ENCODE measurements at places on chromosomes 12 and 14. TPM values are rescaled to one million over a fixed set of nuclear protein-coding genes. Genes with fewer than 3 reads are reported as not detected.

- DNase-seq, result peak; percentile 48
Measured at GRCh38 chr12:51269174-51270066, 795 bp downstream of the SMAGP start.

- DNase-seq, result no peak
Measured at GRCh38 chr12:79424109-79424721, 266.5 kb downstream of the PAWR start.

DNA sequence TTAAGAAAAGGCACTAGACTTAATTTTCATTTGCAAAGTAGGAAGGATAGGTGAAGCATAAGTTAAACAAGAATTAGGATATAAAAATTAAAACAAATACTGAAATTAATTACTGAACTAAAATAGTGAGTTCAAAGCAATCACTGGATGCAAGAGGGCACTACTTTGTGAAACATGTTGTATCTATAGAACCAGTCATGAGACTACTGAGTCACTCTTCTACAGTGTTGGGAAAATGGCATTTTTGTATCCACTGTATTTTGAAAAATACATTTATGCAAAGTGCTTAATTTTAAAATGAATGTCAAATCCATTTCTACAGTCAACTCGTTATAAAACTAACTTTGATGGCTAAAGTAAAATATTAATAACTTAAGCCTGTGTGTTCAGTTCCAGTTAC is 47.9 kb downstream of the SEL1L start:
- DNase-seq, result no peak

GRCh38 chr12:51419425-51420193 is 5.0 kb upstream of the SLC4A8 start:
- no peak for DNase-seq

- DNase-seq, result no peak
Measured at GRCh38 chr12:120206228-120206627, 5.3 kb upstream of the RPLP0 start.

DNA sequence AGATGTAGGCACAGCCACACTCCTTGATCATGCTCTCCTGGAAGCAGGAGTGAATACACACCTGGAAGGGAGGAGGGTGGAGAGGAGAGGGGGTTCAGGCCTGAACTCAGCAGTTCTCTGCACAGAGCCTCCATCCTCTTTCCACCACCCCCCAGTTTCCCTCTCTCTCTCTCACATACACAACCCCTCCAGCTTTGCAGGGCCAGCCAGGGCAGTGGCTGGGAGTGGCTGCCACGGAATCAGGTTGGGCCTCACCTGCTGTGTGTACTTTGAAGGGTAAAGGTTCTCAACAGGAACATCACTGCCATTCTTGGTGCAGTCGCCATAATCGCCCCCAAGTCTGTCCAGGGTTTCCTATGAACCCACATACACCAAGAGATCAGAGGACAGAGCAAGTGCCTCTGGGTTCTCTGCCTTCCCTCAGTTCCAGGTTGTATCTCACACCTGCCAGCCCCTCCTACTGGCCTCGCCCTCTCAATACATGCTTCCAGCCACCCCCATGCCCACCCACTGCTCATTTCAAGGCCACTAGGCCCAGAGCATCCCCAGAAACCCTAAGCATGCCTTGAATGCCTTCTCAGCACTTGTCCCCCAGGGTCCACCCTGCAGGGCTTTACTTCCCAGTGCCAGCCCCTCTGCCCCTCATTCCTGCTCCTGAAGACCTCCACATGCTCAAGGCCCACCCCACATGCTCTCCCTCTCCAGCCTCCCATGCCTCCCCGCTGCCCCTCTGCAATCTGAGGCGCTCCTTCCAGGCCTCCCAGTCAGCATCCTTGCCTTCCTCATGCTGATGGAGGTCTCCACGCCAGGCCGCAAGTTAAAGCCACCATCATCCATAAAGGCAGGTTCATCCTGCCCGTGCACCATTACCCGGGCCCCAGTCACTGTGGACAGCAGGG is 12.9 kb upstream of the TNFRSF1A start:
- DNase-seq, result no peak

GRCh38 chr12:66500091-66500490 is 178.8 kb downstream of the GRIP1 start:
- no peak for DNase-seq

DNA sequence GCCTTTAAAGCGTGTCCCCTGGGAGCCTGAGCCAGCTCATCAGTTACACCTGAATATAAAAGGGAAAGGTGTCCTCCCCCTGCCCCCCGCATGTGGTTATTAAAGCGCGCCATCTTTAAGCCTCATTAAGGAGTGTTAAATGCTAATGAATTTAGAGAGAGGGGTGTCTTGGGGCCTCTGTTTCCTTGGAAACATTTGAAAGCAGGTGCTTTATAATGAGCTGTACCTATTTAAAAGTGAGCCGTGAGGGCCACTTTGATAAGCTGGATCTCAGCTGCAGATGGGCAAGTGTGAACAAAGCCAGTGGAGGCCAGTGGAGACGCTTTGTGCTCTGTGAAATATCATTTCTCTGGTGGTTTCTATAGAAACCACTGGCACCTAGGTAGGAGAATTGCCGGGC is 84.0 kb downstream of the BEGAIN start:
- DNase-seq, result no peak

- no peak for DNase-seq
Measured at GRCh38 chr12:3951380-3952135, 78.4 kb upstream of the PARP11 start.

DNA sequence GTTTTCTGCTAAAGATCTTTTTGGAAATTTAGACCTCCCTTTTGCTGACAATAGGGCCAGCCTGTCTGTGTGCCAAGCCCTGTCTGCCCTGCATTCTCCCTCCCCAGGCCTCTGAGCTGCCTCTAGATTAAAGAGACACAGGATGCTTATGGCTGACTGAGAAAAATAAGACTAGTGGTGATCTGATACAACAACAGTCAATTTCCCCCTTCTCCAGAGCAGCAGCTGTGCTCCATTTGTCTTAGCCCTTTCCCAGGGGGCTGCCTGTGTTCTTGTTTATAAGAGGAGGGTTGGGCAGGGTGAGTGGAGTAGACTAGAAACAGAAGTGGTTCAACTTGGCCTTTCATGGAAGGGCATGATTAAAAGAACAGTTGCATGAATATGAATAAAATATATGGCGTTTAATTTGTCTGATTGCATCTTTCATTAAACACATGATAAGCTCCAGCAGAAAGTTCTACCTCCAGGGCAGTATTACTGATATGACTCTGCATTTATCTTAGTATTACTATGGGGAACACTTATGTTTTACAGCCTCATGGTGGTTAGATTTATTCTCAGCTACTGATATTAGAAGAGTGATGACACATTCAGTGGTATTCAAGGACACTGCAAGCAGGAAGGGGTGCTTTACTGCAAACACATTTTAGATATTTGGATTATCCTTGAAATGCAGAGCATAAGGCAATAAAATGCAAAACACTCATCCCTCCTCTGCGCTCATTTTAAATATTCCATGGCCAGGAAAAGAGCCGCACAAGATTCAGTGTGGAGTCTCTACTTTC is 150.2 kb upstream of the CLEC14A start:
- no peak for DNase-seq

DNA sequence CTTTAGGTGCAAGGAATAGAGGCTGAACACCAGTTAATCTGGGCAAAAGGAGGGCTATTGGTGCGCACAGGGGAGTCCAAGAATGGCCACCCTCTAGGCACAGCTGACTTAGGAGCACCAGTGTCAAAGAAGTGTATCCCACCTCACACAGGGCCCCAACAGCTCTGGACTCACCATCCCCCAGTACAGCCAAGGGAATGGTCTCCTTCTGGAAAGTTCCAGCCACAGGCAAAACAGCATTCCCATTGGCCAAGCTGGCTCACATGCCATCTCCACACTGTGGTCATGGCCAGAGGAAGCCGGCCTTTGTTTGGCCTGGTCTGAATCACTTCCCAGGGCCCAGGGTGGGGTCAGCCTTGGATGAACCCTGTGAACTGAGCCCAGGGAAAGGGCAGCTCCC is 120.1 kb downstream of the DICER1 start:
- DNase-seq, result peak; percentile 30

- no peak for DNase-seq
Measured at GRCh38 chr14:37900561-37900960, 305.1 kb downstream of the TTC6 start.

- DNase-seq, result peak; percentile 56
Measured at GRCh38 chr12:27305673-27306456, 26.8 kb upstream of the BMAL2 start.

DNA sequence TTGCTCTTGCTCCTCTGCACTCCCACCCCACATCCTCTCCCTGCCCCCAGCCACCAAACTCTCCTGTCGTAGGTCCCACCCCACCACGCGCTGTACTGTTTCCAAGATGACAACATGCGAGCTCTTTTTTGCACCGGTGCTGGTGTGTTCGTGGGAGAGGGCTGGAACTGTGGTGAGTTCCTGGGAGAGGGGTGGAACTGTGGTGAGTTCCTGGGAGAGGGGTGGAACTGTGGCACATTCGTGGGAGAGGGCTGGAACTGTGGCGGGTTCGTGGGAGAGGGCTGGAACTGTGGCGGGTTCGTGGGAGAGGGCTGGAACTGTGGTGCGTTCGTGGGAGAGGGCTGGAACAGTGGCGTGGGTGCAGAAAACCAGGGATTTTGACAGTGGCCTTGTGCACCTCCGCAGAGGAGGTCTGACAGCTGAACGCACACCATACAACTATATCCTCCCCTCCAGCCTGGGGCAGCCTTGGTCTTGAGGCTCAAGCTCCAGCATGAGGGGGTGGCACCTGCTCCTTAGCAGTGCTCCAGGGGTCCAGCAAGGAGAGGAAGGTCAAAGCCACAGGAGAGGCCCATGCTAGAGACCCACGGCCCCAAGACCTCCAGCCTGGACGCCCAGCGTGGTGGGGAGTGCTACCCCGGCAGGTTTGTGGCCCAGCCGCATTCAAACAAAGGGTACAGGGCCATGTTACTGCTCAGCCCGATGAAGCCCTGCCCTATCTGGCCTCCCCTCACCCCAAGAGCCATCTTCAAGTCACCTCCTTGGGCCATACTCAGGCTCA is 50.1 kb downstream of the ACTN1 start:
- no peak for DNase-seq

DNA sequence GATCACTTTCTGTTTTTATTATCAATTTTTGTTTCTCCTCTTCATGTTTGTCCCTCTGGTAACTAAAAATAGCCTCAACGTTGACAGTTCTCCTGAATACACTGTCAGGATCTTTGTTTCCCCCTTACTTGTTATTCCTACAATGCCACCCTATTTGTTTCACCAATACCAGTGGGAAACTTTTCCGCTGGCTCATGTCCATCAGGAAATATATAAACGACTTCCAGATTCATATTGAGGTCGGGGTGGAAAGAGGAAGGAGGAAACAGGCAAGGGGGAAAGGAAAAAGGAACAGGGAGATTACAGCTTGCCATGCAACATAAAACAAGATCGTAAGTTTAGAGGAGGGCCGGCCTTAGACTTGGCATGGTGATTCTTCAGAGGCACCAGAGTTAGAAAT is 61.7 kb downstream of the BTBD7 start:
- no peak for DNase-seq

GRCh38 chr12:101566318-101566717 is 28.5 kb upstream of the MYBPC1 start:
- no peak for DNase-seq

DNA sequence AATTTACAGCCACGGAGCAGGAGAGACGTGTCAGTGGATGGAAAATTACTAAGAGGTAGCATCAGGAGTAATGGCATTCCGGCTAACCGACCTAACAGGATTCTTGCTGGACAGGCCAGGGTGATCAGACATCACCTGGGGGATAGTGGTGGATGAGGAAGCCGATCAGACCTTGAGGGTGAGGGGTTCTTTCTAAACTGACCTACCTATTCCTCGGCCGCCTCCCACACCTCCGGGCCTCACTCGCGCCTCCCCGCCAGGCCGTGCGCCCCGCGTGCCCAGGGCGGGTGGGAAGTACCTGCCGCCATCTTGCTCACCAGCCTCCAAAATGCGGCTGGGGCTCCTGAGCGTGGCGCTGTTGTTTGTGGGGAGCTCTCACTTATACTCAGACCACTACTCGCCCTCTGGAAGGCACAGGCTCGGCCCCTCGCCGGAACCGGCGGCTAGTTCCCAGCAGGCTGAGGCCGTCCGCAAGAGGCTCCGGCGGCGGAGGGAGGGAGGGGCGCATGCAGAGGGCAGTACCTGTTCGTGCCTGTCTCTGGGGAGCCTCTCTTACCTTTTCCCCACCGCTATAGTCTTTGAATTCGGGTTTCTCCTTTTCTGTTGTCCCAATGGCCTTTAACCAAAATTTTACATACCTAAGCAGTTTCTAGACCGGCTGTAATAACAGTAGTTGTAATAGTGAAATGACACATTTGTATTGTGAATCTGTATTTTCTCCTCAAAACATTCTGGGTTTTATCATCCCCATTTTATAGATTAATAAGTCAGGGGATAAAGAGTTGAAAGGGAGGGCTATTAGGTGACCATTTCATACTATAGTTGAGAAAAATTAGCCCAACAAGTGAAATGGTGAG is at the start of gene TMPRSS12:
Gene TMPRSS12 (plus strand): TSS at position 290 of the 857 bp plus-strand sequence. CDS start 39 bp downstream, at position 329.
- DNase-seq, result peak; percentile 61

DNA sequence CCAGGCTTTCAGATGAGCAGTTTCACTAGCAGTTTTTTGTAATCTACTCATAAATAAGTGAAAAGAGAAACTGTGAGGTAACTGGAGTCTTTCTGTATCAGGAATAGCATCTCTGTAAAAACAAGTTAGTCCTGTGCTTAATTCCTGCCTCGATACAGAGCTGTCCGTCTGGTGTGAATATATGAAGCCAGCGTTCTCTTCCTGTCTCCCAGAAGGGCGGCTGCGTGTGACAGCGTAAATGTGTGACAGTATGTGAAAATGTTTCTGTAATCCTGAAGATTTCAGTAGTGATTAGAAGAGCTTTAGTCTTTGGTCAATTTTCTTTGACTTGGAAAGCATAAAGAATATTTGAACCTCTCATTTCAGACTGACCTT is 150.3 kb downstream of the FBXL14 start:
- no peak for DNase-seq

DNA sequence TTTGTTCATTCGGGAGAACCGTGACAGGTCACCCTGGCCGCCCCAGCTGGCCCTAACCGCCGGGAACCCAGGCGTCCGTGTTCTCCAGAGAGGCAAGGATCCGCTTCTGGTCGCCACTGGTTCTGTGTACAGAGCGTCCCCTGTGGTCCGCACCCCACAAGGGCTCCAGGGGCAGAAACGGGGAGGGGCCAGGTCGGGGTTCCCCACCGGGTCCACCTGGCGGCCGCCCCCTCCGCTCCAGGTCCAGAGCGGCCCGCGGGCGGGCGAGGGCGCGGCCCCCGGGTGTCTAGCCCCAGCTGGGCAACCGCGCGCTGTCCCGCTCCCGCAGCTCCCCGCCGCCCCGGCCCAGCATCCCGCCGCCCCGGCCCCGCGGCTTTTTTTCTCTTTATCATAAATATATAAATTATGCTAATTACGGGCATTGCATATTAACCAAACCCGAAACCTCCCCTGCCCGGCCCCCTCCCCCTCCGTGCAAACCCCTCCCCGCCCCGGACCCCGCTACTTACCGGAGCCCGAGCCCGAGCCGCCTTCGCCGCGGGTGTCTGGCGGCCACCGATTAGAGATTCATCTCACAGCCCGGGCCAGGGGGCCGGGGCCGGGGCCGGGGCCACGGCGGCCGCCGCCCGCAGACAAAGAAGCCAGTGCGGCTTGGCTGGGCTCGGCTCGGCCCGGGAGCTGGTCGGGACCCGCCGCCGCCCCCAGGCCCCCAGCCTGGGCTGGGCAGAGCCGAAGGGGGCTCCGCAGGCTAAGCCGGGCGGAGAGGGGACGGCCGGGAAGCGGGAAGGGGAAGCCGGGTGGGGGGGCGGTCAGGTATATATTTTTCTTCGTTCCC is 512 bp downstream of the POU6F1 start:
- DNase-seq, result peak; percentile 79

Gene DDIT3
- total RNA-seq, result 34.1 TPM

Gene BHLHE41
- total RNA-seq, result 34.3 TPM

Gene TBX3
- 18.0 TPM for total RNA-seq

Gene AQP2
- 122 TPM for total RNA-seq

Gene GPR84
- 1.7 TPM for total RNA-seq

Gene CDH24
- total RNA-seq, result 5.1 TPM

Gene FOXG1
- total RNA-seq, result not detected

Gene RITA1
- total RNA-seq, result 14.6 TPM

All from kidney (tissue), 22 donors.